Renal cortex interstitium (tissue), 15 donors: ENCODE measurements at places on chromosomes 6 and 20. TPM values are rescaled to one million over a fixed set of nuclear protein-coding genes. Genes with fewer than 3 reads are reported as not detected.

DNA sequence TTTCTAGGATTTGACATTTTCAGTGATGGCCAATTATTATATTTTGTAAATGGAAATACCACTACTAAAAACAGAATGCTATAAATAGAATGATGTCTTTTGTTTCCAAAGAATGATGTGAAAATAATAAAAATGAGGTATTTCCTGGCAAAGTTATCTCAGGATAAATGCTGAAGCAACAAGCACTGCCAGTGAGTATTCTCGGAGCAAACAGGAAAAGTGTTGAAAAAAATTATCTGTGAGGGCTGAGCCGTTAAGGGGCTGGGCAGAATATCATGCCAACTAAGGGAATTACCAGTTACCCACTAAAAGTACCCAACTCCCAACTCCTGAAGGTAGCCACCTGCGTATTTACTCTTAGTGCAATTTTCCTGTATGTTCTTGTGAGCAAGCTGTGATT, 23.6 kb upstream of the SCAF8 start:
- no peak for DNase-seq

DNA sequence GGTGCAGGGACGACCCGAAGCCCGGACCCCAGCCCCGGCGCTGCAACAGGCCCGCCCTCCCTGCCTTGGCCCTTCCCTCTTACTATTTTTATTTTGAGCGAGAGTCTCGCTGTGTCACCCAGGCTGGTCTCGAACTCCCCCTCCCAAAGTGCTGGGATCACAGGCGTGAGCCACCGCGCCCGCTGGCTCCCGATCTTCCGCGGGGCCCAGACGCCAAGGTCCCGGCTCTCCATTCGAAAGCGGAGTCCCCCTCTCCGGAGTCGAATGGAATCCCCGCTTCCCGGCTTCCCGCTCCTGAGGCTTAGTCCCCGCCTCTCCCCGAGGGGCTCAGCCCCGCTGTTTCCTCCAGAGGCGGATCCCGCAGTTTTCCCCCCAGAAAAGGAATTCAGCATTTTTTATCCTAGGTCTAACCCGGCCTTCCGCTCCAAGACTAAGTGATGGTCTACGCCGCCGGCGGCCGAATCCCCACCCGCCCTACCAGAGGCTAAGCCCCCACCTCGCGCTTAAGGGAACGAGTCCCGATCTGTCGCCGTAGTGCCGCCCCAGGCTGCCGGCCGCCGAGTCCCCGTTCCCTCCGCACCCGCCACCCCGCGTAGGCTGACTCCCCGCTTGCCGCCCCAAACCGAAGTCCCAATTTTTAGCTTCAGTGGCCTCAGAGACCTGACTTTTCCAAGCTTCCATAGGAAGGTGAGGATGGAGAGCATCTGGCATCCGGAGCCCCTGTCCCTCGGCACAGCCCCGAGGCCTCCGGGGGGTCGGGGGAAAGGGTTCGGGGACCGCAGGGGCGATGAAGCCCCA, 11.5 kb upstream of the TMC2 start:
- no peak for DNase-seq

SIRT5 gene
- 25.5 TPM for polyA plus RNA-seq

DNA sequence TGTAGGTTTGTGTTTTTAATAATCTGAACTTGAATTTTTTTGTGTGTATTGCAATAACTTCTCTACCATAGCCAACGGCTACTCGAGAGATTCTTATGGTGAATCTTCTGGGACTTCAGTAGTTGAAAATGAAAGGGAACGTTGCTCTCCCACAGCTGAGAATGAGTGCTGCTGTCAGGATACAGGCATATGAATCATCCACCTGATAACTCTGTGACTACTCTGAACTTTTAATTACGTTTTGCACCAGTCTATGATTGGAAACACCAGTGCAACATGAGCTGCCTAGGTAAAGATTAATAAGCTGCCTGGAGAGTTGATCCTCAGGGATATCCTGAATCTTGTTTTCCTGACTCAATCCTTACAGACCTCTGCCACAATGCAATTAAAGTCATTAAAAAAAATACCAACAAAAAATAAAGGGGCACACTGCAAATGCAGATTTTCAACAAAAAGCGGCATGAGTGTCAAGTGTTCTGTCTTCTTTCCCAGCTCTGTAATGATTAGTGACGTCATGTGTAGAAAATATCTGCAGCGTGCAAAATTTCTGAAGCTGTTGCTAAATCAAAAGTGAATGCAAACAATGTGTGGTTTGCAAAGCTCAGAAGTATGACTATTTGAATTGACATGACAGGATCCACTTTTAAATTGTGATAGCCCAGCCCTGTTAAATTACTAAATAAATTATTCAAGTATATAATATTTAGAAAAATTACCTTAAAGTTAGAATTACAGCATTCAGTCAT, 432.2 kb downstream of the HTR1B start:
- DNase-seq = no peak

DNA sequence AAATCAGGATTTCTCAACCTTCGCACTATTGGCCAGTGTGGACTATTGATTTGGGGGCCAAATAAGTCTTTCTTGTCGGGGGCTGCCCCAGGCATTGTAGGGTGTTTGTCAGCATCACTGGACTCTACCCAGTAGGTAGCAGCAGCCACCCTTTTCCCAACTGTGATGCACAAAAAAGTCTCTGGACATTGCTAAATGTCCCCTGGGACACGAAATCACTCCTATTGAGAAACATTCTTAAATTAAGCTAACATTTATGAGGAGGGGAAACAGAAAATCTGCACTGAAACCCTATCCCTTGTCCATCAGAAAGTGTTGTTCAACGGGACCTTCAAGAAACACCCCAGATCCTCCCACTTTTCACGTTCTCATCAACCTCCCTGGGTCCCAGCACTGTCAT, 54.2 kb downstream of the NFATC2 start:
- no peak for DNase-seq

RNF39 gene
- polyA plus RNA-seq = 1.7 TPM

GRCh38 chr6:43016176-43016942, 2.3 kb downstream of the KLHDC3 start:
- no peak for DNase-seq

PAK1IP1 gene
- 21.8 TPM for polyA plus RNA-seq

GRM1 gene
- 0.11 TPM for polyA plus RNA-seq

HCRTR2 gene
- polyA plus RNA-seq = 0.37 TPM

GRCh38 chr6:89268776-89269175, 46.3 kb downstream of the GABRR2 start:
- no peak for DNase-seq

DNA sequence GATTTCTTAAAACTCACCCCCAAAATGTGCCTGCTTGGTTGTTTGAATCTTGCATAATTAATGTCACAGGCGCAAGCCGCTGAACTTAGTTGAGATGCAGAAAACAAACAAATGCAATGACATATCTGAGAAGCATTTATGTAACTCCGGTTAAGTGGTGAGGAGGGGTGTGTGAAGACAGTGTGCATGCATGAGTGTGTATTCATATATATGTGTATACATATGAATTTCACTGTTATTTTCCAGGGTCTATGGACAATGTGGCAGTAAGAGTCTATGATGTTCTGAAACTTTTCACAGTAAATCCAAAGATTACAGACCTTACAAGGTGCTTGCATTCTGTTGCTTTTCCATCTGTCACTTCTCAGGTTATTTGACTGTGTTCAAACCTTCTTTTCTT, 103.0 kb downstream of the ZNF217 start:
- no peak for DNase-seq

DNA sequence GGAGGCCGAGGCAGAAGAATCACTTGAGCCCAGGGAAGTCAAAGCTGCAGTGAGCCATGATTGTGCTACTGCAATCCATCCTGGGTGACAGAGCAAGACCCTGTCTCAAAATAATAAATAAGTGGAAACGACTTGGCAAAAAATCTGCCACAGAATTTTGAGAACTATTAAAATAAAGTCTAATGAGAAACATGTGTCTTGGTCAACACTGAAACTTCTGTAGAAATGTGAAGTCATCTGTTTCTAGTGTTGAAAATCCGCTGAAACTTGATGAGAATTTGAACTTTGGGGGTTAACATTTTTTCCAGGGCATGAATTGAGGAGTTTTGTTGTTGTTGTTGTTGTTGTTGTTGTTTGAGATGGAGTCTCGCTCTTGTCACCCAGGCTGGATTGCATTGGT, 29.0 kb upstream of the BCLAF1 start:
- no peak for DNase-seq

GRCh38 chr6:42001506-42001905, 48.8 kb upstream of the TAF8 start:
- no peak for DNase-seq

DNA sequence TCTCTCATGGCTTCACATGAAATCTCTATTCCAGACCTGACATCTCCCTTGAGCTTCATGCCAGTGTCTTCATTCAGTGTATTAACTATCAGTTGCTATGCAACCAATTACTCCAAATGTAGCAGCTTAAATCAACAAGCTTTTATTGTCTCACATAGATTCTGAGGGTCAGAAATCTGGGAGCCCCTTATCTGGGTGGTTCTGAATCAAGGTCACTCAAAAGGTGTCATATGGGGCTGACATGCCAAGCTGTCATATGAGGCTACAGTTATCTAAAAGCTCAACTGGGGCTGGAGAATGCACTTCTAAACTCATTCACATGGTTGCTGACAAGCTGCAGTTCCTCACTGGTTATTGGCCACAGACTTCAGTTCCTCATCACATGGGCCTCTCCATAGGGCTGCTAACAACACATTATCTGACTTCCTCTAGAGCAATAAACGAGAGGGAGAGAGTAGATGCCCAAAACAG, 7.3 kb upstream of the CGA start:
- DNase-seq = no peak

OR2B6 gene
- 0.20 TPM for polyA plus RNA-seq

DDO gene
- 0.30 TPM for polyA plus RNA-seq

DNA sequence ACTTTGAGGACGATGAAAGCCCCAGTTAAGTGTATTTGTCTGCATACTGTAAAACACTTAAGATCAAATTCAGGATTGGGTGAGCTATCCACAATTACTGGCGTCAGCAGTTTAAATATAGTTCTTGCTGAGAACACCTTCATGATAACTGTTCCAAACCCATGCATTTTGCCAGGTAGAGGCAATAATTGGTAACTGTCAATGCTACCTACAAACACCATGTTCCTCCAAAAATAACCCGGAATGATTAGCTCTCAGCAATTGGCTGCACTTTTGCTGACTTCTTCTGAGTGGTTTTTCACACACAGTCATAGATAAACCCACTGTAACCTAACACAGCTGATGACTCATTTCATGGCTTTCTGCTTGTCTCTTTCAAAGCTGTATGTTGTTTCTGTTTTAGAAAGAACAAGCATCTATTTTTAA, 1358.6 kb upstream of the GJE1 start:
- no peak for DNase-seq

- DNase-seq = no peak
These were observed 25.8 kb upstream of the SLC9A8 start for GRCh38 chr20:49786668-49787370.

GRCh38 chr6:16168858-16169257, 40.0 kb downstream of the MYLIP start:
- DNase-seq = no peak

DNA sequence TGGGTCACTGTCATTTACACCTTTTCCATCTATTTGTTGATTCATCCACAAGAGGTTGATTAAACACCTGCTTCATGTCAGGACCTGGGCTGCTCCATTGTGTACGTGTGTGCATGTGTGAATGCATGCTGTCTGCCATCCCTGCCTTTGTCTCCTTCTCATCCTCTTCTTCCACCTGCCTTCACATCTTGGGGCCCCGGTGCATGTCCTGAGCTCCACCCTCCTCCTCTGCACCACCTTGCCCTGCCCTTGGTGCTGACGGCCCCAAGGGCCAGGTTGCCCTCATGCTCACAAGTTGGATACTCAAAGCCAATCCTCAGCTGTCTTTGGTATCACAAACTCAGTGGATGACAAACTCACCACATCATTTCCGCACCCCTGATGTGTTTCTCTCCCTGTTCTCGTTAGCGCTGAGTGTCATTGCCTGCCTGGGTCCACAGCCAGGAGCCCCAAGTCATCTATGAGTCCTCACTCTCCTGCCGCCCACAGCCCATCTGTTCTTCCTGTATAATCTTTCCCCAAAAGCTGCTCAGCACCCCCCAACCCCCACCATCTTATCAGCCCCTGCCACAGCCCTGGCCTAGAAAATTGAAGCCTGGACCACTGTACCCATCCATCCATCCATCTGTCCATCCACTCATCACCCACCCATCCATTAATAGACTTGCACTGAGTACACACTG, 85.0 kb downstream of the SRC start:
- no peak for DNase-seq

DNA sequence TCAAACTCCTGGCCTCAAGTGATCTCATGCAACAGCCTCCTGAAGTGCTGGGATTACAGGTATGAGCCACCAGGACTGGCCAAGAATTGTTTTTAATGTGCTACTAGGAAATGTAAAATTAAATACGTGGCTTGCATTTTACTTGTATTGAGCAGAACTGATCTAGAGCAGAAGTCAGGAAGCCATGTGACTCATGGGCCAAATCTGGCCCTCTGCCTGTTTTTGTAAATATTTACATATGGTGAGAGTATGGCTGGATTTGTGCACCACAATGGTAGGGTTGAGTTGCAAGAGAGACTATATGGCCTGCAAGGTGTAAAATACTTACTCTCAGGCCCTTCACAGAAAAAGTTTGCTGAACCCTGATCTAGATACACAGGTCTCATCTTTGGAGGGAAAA, 75.8 kb downstream of the LAMP5 start:
- no peak for DNase-seq

DNA sequence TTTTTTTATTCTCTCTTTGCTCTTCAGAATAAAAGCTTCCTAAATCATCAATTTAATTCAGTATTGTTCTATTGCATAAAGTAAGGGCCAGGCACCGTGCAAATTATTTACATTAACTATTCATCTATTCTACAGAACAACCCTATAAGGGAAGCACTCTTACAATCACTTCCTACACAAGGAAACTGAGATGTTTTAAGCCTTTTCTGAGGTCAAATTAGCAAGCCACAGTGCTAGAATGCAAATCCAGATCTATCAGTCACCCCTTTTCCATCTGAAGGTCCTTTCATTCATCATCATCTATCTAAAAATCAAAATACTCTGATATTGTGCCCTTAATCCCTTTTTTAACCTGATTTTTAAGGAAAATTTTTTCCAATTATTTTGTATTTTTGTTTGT, 31.2 kb downstream of the FRK start:
- DNase-seq = no peak

GRCh38 chr6:139231206-139231605, 60.6 kb downstream of the TXLNB start:
- no peak for DNase-seq

- DNase-seq = no peak
These were observed 725.4 kb upstream of the EPHA7 start for GRCh38 chr6:94144807-94145206.

SLC2A10 gene
- 16.8 TPM for polyA plus RNA-seq

DNA sequence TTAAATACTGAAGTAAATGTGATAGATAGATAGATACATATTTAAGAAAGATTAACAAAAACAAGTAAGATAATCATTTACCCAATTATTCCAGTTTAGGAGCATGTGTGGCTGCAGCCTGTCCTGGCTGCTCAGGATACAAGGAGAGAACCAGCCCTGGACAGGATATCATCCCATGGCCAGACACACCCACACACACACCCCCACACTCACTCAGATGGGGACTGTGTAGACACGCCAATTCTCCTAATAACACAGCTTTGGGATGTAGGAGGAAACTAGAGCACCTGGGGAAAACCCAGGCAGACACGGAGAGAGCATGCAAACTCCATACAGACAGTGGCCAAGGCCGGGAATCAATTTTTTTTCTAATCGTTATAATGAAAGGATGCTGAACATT, 45.6 kb downstream of the GFOD1 start:
- DNase-seq = no peak

FNDC1 gene
- 6.4 TPM for polyA plus RNA-seq
